Endodermal cell (in vitro differentiated cells): ENCODE measurements at places on chromosomes 3 and 15. TPM values are rescaled to one million over a fixed set of nuclear protein-coding genes. Genes with fewer than 3 reads are reported as not detected.

GRCh38 chr3:73490453-73491286, 134.1 kb downstream of the PDZRN3 start:
- no peak overlapping the region for H3K4me3 ChIP-seq
- no peaks in the 10 kb centered on the region for H3K27me3 ChIP-seq
- no peak overlapping the region for H3K27ac ChIP-seq
- peaks cover 16% of the 10 kb centered on the region for H3K4me1 ChIP-seq

DNA sequence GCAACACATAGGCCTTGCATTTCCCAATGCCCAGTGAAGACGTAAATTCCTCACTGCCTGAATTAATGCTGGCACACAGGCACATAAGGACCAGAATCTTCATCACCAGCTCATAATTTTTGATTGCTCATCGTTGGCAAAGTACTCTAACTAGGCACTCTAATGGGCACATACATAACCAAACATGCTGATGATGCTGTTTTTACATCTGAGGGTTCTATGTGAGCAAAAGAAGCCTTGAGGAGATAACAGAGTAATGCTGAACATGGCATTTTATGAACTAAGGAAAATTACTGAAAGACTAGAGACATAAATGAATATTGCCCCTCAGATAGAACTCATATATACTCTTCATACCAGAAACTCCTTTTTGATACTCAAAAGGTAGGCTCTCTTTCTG, 387.4 kb downstream of the EPHA6 start:
- DNase-seq = no peak
- H3K4me3 ChIP-seq = no peak overlapping the region
- no peaks in the 10 kb centered on the region for H3K27me3 ChIP-seq
- no peaks in the 10 kb centered on the region for H3K36me3 ChIP-seq
- H3K4me1 ChIP-seq = peaks cover 2% of the 10 kb centered on the region
- no peak overlapping the region for H3K27ac ChIP-seq

FNDC3B gene
- 79.5 to 87.0 TPM (median 80.6 TPM) in 3 replicates for total RNA-seq

ATP8B4 gene
- total RNA-seq = 0.59 and 0.64 TPM in 2 replicates

DNA sequence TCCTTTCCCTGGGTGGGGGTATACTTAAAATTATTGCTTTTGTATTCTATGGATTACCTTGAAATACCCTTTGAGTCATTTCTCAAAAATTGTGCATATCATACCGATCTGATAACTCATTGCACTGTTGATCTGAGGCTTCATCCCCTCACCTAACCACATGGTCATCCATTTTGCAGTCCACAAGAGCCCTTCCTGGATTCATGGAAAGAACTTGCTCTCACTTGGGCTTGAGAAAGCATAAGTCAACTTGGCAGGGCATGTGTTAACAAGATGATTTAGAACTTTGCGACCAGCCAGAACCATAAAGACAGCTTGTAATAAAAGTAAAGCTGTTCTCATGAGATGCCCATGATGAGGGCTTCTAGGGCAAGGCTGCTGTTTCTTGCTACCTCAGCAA, 22.2 kb downstream of the MME start:
- H3K36me3 ChIP-seq = peaks cover 4% of the 10 kb centered on the region
- H3K27ac ChIP-seq = no peak overlapping the region
- no peaks in the 10 kb centered on the region for H3K27me3 ChIP-seq
- H3K4me3 ChIP-seq = no peak overlapping the region
- no peak for DNase-seq

- H3K4me1 ChIP-seq = no peaks in the 10 kb centered on the region
- peak overlapping the region; percentile 21 for H3K27ac ChIP-seq
- DNase-seq = peak; percentile 96
These were observed 17.4 kb upstream of the CLK3 start for GRCh38 chr15:74598126-74598842.

SLTM gene
- total RNA-seq = 96.8 and 104 TPM in 2 replicates

DNA sequence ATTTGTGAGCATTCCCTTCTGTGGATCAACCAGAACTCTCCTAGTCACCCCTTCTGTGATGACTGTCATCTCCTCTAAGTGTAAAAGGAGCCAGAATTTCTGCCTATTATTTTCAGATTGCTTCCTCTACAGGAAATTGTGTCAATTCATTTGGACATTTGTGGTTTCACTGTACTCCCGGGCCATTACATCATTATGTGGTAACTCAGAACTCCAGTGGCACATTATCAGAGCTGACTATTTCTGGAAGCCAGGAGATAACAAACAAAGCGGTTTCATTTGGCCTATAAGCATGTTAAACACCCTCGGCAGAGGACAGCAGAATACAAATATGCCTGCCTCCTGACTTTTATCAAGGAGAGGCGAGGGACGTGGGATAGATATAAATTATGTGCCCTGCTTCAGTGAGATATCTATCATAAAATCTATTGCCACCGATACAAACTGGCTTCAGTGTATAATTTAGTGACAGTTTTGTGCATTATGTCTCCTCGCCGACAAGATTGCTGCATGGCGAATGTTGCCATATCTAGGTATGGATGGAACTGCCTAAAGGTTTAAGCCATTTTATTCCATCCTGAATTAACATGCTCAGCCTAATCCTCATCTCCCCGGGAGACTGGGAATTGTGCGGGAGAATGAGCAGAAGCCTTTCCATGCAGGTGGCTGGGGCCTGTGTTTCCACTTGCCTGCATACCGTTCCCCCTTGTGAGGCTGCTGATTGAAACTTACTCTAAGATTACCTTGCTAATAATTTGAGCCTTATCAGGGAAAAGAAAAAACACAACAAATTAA, 193.4 kb upstream of the SEMA6D start:
- H3K27me3 ChIP-seq = peaks cover 4% of the 10 kb centered on the region
- H3K36me3 ChIP-seq = no peaks in the 10 kb centered on the region
- H3K4me3 ChIP-seq = no peak overlapping the region
- no peak for DNase-seq
- no peak overlapping the region for H3K27ac ChIP-seq

DNA sequence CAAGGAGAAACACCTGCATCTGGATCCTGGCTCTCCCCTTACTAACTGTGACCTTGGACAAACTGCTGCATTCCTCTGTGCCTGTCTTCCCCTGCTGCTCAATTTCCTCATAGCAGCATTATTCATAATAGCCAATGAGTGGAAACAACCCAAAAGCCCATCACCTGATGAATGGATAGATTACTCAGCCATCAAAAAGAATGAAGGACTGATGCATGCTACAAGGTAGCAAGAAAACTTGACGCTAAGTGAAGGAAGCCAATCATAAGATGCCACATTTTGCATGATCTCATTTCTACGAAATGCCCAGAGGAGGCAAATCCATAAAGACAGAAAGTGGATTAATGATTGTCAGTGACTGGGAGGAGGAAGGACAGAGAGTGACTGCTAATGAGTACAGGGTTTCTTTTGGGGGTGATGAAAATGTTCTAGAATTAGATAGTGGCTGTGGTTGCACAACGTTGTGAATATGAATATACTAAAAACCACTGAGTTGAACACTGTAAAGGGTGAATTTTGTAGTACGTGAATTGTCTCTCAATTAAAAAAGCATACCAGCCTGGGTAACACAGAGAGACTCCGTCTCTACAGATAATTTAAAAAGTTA, 11.2 kb downstream of the IGDCC4 start:
- no peak overlapping the region for H3K27ac ChIP-seq
- no peak overlapping the region for H3K4me3 ChIP-seq
- H3K4me1 ChIP-seq = peaks cover 29% of the 10 kb centered on the region
- DNase-seq = no peak

GRCh38 chr15:31158858-31159569, 57.5 kb upstream of the TRPM1 start:
- H3K27ac ChIP-seq = no peak overlapping the region
- H3K27me3 ChIP-seq = no peaks in the 10 kb centered on the region
- no peaks in the 10 kb centered on the region for H3K36me3 ChIP-seq
- no peak overlapping the region for H3K4me3 ChIP-seq
- DNase-seq = no peak

DNA sequence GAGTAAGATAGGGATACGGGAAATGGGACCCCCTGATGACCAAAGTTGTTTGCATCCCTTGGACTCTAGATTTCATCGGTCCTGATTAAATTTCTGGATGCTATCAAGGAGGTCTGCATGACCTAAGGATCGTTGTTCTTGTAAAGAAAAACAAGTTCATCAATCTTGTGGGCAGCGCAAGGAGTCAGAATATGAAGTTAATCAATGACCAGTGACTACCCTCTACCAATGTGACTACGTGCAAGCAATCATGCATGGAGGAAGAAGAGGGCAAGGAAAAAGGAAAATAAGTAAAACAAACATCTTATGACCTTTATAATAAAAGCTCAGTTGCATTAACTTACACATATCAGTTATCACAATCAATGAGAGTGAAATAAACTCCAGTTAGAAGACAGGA, 139.7 kb downstream of the RTP4 start:
- peak overlapping the region; percentile 16 for H3K4me3 ChIP-seq
- H3K36me3 ChIP-seq = no peaks in the 10 kb centered on the region
- no peak for DNase-seq

- H3K27ac ChIP-seq = no peak overlapping the region
- H3K4me1 ChIP-seq = no peaks in the 10 kb centered on the region
- H3K36me3 ChIP-seq = no peaks in the 10 kb centered on the region
These were observed 16.4 kb upstream of the ALAS1 start for GRCh38 chr3:52181543-52181942.

DNA sequence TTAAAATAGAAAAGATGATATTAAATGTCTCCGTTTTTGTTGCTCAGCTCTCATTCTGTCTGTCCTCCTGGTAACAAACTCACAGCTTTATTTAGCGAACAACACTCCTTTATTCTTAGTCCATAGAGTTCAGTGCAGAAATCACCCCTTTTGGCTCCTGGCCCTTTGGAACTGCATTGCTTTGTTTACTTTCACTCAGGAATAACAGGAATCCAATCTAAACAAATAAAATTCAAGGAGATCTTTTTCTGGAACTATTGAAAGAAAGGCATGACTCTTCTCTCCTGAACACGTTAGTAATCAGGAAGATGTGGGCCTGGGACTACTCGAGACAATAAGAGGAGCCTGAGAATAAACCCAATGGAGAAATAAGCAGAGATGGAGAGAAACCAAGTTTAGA, 409.2 kb downstream of the DIPK2A start:
- no peaks in the 10 kb centered on the region for H3K36me3 ChIP-seq
- DNase-seq = no peak
- H3K4me1 ChIP-seq = no peaks in the 10 kb centered on the region
- H3K27me3 ChIP-seq = no peaks in the 10 kb centered on the region

CPLX3 gene
- total RNA-seq = 0.63 TPM in 1 of 3 replicates, not detected in the others

GRCh38 chr3:54830658-54831057, 97.2 kb downstream of the LRTM1 start:
- H3K27ac ChIP-seq = no peak overlapping the region
- no peaks in the 10 kb centered on the region for H3K4me1 ChIP-seq
- peak; percentile 84 for DNase-seq
- no peak overlapping the region for H3K4me3 ChIP-seq

CLDN11 gene
- total RNA-seq = 26.1 to 37.5 TPM (median 26.2 TPM) in 3 replicates

DNA sequence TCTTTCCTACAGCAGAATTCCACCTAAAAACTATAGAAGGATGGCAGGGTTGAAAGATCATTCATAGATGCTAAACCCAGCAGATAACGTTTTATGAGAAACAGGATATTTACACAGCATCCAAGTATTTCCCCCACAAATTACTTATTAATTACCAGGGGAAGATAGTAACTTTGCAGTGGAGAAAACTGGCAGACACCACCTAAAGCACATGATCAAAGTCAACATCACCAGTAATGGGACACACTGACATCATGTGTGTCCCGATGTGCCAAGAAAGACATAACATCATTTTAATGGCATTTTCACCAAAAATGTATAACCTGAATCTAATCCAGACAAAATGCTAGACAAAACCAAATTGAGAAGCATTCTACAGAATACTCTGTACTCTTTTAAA, 220.4 kb upstream of the THBS1 start:
- H3K27ac ChIP-seq = no peak overlapping the region
- DNase-seq = no peak
- H3K27me3 ChIP-seq = no peaks in the 10 kb centered on the region
- H3K36me3 ChIP-seq = no peaks in the 10 kb centered on the region

SNX22 gene
- total RNA-seq = 1.9 and 2.6 TPM in 2 replicates

DNA sequence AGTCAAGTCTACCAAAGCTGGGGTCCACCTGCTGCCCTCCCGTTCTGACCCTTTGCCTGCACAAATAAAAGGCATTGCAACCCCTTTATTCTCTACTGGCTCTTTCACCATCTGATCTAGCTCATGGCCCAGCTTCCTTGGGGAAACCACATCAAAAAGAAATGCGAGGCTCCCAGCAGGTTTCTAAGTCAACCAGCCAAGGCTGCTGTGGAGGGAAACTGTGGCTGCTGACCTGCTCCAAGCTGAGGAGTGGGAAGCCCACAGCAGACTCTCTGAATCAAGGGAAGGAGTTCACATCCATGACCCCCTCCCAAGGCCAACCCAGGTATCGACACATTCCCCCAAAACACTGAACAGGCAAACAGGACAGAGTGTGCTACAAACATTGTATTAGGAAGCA, 25.2 kb upstream of the SLCO2A1 start:
- H3K27ac ChIP-seq = no peak overlapping the region
- no peaks in the 10 kb centered on the region for H3K36me3 ChIP-seq
- DNase-seq = peak; percentile 20
- H3K27me3 ChIP-seq = no peaks in the 10 kb centered on the region
- no peak overlapping the region for H3K4me3 ChIP-seq
- peaks cover 2% of the 10 kb centered on the region for H3K4me1 ChIP-seq

DNA sequence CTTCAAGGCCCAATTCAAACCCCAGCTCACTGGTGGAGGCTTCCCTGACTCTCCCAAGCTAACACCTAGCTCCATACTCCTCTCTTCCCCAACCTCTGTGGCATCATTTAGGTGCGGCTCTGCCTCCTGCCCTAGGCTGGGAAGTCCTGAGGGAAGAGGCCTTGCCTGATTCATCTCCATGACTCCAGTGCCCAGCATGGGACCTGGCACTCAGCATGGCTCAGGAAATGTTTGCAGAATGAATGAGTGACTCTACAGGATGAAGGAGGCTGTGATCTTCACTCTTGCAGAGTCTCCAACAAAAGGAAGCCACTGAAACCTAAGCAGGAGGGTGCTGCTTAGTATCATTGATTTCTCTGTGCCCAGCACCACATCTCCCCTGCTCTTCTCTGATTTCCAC, 34.5 kb upstream of the INSYN1 start:
- H3K4me3 ChIP-seq = no peak overlapping the region
- no peak overlapping the region for H3K27ac ChIP-seq

GRCh38 chr3:119352863-119353527, 58.8 kb downstream of the ARHGAP31 start:
- no peak overlapping the region for H3K4me3 ChIP-seq
- H3K27ac ChIP-seq = no peak overlapping the region
- DNase-seq = no peak

SPINT1 gene
- total RNA-seq = 140 and 141 TPM in 2 replicates

FAM98B gene
- 39.1 to 69.6 TPM (median 55.9 TPM) in 3 replicates for total RNA-seq

- DNase-seq = peak; percentile 45
- H3K27ac ChIP-seq = no peak overlapping the region
- no peaks in the 10 kb centered on the region for H3K36me3 ChIP-seq
- peaks cover 24% of the 10 kb centered on the region for H3K4me1 ChIP-seq
These were observed 26.0 kb upstream of the MAGEF1 start for GRCh38 chr3:184737641-184738505.

GXYLT2 gene
- total RNA-seq = 7.0 and 7.9 TPM in 2 replicates
